GM23248 (cell line): ENCODE measurements at places on chromosomes 3 and 15. TPM values are rescaled to one million over a fixed set of nuclear protein-coding genes. Genes with fewer than 3 reads are reported as not detected.

SCN10A gene
- total RNA-seq = not detected in 2 replicates

CCR5 gene
- not detected in 2 replicates for total RNA-seq

KIF7 gene
- 25.4 and 30.0 TPM in 2 replicates for total RNA-seq

- DNase-seq = no peak
Measured at GRCh38 chr3:141930801-141931200, 54.4 kb downstream of the ATP1B3 start.

GRCh38 chr3:28949580-28949979 lies 331.3 kb upstream of the RBMS3 start:
- DNase-seq = no peak

- DNase-seq = no peak
Measured at GRCh38 chr3:143166376-143166775, 46.8 kb downstream of the CHST2 start.

GRCh38 chr3:57556459-57557084 lies 498 bp downstream of the PDE12 start:
- peak; percentile 64 for DNase-seq

GRCh38 chr3:12138044-12138443 lies 20.7 kb downstream of the TIMP4 start:
- DNase-seq = peak; percentile 53
